ENCODE measurements at places on chromosomes 12 and 14.

GRCh38 chr12:45034861-45035265 lies 16.0 kb downstream of the DBX2 start:
- DNase-seq = no peak

DNA sequence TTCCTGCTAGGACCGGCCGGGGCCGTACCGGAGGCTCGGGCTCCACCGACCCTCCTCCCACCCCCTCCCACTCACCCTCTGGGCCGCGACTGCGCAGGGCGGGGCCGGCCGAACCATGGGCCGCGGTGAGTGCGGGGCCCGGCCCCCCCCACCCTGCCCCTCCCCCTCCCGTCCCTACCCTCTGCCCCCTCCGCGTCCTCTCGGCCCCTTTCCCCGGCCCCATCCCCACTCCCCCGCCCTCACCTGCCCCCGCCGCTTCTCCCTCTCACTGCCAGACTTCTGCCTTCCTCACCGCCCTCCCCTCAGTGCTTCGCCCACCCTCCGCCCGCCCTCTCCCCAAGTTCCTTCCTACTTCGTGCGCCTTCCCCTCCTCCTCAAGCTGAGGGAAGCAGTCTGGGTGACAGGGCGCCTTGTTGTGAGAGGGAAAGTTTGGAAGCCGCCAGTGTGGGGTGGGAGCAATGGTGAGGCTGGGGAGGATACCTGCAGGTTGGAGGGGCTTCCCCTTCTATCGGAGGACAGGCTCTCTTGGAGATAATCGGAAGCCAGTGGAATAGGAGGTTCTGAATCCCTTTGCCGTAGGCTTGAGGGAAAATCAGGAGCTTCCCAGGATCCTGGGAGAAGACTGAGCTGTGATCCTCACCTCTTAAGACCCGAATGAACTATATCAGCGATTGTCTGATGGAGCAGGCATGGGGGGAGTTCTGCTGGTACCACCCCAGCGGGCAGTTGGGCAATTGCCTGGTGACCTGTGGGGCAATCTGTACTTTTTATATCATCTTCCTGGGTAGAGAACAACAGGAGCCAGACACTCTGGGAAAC lies 472 bp downstream of the MBD6 start:
- peak; percentile 60 for DNase-seq

DNA sequence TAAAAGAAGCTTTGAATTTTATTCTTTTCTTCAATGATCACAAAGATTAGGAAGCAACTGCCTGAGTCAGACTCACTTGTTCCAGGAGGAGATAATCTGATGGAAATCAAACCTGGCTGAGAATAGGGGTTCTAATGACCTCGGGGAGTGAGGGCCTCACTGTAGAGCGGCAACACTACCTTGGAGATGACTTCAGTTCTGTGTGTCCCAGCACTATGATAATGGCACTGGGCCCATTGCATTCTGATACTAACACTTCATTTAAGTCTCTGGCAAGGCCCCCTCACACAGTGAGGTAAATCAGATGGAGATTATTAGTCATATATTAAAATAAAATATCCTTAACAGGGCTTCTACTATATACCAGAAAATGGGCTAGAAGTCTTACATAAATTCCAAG lies 233.3 kb upstream of the EGLN3 start:
- DNase-seq = no peak

DNA sequence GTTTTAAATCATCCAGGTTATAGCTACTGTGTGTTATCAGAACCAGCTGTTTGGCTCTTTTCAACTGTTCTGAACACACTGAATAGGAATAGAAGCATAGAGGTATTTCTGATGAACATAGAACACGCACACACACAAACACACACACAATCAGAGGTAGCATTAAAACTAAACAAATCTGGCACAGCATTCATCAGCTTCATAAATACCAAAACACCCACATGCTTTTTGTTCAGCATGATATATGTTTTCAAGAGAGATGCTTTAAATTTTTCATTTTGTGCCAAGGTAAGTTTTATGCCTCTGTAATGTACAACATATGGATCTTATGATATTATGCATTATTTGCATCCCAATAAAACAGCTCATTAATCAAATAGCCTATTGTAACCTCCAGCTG lies 208.6 kb downstream of the GALC start:
- no peak for DNase-seq

DNA sequence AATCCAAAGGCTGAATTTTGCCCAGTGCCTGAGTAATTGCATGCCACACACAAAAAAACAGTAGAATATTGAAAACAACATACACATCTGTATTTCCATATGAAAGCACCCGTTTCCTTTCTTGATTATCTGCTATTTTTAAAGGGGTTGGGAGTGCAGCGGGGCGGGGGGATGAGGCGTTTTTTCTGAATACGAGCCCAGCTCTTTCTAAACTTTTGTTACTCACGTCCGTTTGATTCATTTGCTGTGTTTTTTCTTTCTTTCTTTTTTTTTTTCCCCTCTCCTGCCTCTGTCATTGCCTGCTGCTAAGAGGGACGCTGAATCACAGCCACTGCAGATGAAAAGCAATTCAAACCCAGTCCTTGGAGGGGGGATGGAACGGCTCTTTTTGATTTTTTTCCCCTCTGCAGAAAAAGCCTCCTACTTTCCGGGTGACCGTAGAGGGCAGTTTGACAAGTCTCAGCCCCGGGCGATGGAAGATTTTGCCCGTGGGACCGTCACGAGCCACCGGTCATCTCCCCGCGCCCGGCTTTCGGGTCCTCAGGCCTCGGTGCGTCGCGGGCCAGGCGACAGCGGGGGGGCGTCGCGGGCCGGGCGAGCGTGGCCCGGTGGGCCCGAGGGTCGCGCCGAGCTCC lies 572 bp upstream of the RASSF8 start:
- no peak for DNase-seq

Data from mucosa of descending colon (tissue), 3 donors.